Glomerular endothelial cell (primary cell): ENCODE measurements at places on chromosomes 7 and 10. TPM values are rescaled to one million over a fixed set of nuclear protein-coding genes. Genes with fewer than 3 reads are reported as not detected.

DNA sequence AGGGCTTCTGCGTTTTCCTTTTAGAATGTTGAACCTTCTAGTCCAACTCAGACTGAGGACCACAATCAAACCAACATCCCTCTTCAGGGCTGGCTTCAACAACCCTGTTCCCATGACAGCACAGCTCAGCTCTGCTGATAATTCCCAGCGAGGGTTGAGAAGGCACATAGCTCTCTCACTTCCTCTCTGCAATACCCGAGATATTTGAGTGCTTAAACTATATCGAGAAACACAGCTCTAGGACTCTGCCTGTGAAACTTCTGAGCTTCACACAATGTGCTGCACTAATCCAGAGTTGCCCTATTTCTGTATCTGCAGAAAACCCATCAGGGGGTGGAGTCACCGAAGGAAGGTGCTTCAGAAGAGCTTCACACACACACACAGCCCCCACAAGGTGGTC is 1.6 kb upstream of the ADARB2 start:
- no peak for DNase-seq

DNA sequence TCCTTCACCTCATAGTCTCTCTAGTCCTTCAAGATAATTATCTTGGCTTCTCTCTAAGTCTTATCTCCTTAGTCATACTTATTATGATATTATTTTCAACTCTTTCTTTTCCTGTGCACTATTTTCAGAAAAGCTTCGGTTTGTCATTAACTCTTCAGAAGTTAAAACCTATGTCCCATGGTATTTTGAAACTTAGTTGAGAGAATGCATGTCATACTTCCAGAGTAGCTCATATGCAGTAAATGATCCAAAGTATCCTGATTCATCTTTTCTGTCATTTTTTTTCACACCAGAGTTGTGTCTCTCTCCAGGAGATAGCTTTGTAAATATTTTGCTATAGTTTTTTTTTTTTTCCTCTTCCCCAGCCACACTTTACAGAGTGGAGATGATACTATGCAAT is 1008.6 kb downstream of the NRG3 start:
- no peak for DNase-seq

DNA sequence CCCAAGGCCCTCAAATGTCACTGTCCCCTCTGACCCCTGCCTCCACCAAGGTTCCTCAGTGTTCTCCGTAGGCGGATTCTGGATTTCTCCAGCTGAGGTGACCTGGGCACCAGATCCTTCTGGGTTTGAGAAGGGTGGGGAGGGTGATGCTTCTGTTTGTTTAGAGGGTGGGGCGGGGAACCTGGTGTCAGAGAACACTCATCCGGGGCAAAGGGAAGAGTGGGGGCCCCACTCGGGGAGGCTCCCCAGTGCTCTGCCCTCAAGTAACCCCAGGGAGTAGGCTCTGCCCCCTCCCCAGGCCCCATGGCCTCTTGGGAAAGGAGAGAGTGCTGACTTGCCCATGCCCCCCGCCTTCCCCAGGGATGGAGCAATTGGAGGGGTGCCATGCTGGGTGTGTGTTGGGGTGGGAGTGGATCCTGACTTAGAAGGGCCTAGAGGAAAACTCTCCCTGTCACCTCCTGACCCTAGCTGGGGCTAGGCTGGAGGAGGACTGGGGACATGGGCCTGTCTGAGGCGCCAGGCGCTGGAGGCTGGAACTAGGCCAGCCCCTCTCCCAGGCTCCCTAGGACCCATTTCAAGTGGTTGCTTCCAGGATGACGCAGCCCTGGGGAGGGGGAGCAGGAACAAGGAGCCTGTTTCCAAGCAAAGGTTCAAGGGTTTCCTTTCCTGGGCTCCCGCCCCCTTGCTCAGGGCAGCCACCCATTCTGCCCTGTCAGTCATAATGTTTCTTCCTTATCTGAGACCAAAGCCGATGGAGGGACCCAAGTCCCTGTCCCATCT is 27.9 kb downstream of the KAZALD1 start:
- DNase-seq, result no peak

DNA sequence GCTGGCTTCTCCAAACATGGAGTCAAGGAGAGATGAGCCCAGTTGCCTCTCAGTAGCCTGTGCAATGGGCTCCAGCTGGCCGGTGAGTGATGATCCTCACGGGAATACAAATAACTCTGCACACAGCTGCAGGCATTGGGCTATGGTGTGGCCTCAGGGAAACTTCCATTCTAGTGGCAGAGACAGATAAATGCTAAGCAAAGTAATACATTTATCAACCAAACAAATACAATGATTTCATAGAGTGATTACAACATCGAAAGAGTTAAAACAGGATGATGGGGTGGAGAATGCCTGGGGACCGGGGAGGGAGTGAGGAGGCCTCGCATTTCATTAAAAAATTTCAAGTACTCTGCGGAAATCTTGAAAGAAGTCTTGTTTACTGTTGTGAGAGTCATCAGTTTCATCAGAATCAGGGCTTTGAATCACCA is 15.0 kb upstream of the AKR1B1 start:
- no peak for DNase-seq

DNA sequence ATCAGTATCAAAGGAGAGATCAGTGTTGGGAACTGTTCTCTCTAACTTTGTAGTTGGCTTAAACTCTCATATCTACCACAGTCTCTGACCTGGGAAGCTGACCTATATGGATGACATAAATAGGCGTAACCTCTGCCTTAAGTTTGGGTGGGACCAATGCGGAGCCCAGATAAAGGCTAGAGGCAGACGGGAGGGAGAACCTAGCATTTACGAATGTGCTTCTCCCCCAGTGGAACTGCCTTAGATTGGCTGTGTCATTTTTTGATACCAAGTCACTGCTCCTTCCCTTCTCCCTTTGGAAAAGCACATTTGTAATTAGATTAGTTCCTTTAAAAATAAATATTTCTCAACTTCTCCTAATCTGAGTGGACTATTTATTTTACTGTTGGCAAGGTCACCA is 23.7 kb upstream of the LRRN3 start:
- no peak for DNase-seq

GRCh38 chr10:52410916-52411315 is 96.8 kb downstream of the DKK1 start:
- DNase-seq, result no peak

DNA sequence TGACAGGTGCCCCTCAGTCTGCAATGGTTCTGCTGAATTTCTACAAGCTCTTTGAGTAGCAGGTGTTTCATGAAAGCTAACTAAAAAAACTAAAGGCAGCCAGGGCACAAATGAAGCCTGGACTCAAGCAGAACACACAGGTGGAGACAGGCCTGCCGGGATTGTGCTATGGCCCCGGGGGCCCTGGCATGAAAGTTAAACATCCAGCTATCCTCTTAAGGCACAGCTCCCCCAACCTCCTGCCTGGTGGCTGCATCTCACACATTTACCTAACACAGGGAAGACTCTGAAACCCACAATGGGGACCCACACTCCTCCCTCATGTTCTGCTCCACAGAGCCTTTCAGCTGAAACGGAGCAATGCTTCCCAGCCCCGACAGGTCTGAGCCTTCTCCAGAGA is 76.3 kb upstream of the CAMK2B start:
- DNase-seq, result no peak

DNA sequence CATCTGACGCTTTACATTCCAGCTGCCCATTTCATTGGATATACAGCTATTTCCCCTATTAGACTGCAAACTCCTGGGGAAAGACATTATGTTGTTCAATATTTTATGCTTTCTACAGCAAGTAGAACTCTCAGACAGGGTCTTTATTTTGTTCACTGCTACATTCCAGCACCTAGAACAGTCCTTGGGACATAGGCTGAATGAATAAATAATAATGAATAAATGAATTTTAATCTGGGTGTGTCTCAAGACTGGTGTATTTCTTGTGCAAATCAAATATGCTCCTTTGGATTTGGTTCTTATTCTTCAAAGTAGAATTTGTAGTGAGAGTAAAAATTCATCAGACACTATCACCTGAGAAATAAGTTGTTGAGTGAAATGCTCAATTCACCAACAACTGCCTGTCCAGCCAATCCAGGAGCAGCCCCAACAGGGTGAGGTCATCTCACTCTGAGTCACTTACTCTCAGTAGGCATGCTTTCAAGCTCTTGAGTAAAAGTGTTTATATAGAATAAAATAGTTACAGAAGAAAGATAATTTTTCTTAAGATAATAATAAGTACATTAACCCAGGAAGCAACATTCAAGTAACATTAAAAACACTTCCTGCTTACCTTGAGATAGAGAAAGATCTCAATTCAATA is 287.5 kb upstream of the NPVF start:
- DNase-seq, result no peak

DNA sequence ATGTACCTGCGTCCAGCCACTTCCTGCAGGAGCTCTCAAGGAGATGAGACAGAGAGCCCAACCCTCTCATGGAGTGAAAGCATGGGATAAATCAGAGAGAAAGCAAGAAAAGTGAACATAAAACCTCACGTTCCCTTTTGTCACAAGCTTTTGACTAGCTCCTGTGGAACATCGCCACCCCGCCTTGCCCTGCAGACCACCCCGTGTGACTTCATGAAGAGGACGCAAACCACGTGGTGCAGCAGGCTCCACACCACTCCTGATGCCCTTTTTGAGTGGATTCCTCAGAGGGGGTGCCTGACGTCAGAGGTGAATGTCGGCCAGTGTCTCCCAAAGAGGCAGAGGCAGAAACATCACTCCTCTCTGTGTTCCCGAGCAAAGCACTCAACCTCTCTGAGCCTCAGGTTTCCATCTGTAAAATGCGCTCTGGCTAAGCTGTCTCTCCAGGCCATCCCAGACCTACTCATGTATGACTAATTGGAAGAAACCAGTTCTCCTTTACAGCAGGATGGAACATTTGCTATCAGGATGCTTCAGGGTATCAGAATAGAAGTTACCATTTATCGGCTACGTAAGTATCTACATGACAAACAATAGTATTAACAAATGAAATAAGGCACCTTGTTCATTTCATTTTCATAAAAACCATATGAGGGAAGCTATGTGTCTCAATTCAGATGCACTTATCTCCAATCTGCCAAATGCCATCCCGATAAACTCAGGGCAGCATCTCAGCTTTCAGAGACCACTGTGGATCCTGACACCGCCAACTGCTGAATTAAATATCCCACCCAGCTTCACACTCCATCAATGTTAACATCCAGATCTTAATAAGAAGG is 5.3 kb downstream of the ZNF488 start:
- DNase-seq, result no peak

DNA sequence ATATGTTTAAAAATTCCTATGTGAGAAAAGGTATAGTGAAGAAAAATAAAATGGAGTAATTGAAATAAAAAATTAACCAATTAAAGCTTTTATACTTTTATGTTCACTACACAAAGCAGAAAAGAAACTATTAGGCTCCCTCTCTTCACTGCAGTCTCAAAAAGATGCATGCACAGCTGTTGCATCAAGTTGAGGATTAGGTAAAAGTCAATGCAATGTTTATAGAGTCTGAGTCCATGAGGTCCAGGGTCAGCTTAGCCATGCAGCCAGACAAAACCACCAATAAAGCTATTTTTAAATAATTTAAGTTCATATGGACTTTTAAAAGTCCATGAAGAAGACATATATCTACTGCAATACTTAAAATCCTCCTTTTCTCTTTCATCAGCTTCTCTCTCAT is 31.1 kb upstream of the ING3 start:
- DNase-seq, result no peak

- DNase-seq, result no peak
Measured at GRCh38 chr10:125567529-125567928, 115.4 kb downstream of the TEX36 start.

DNA sequence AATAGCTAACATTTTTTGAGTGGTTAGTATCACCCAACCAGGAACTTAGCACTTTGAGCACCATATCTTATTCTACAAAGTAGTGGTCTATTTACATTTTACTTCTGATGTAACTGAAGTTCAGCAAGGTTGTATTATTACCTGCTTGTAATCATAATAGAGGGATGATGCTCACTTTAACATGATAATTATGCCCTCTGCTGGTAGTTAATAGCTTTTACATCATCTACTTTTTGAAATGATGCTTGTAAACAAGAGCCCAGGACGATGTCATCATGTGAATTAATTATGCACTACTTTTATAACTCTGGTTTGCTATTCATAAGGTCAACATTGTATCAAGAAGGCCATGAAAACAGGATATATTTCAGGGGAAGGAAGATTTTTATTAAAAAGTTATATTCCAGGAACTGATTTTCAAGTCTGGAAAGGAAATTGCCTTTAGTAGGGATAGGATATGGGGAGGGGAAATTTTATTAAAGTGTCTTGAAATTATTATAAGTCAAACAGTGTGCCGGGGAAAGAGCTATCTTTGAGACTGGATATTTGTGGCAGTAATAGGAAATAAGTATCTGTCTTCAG is 80.3 kb upstream of the SCIN start:
- DNase-seq, result no peak

DNA sequence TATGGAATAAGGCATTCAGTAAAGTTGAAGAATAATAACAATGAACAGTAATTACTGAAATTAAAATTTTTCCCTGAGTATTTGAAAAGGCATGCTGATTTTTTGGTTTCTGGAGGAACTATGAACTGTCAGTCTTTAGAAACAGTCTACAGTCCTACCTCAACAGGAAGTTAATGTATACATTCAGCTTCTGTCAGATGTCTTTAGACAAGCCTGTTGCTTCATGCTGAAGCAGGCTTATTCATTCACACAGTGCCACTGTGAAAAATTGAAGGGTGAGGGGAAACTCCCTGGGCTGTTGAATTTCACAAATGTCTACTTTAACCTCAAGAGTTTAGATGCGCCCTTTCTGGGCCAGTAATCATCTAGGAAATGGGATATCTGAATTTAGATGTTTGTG is 3.5 kb downstream of the NRF1 start:
- no peak for DNase-seq

The C7orf57 gene
- 0.64 TPM in 1 of 2 replicates, not detected in the other for total RNA-seq

The CFTR gene
- total RNA-seq, result not detected in 2 replicates

The DENND2A gene
- 0.58 and 5.3 TPM in 2 replicates for total RNA-seq

The CALML3 gene
- total RNA-seq, result not detected in 2 replicates

The SFTPA2 gene
- total RNA-seq, result not detected in 2 replicates

The SYT15B gene
- 1.1 TPM in 1 of 2 replicates, not detected in the other for total RNA-seq

The THSD7A gene
- total RNA-seq, result 15.5 and 31.6 TPM in 2 replicates

The PKD2L1 gene
- total RNA-seq, result not detected in 2 replicates

The ASB10 gene
- not detected in 2 replicates for total RNA-seq

The MMP21 gene
- 0.53 TPM in 1 of 2 replicates, not detected in the other for total RNA-seq
